ENCODE measurements at places on chromosomes 6 and 20. TPM values are rescaled to one million over a fixed set of nuclear protein-coding genes. Genes with fewer than 3 reads are reported as not detected.

- no peak for DNase-seq
These were observed 19.2 kb downstream of the HMGN3 start for GRCh38 chr6:79215213-79215824.

DNA sequence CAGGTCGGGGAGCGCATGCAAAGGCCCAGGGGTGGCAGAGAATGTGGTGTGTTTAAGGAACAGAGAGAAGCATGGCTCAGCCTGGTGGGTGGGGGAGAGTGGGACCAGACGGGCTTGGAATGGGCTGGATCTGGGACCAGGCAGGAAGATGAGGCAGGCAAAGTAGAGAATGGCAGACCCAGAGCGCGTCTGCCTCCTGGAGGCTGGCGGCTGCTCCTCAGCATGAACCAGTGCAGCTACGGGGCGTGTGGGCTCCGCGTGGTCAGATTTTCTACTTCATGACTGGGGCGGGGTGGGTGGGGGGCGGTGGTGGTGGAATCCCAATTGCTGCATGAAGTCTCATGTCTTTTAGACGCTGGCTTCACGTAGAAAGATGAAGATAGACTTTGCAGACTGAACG, 135.6 kb downstream of the TFAP2C start:
- DNase-seq: no peak

- no peak for DNase-seq
These were observed 23.3 kb downstream of the NQO2 start for GRCh38 chr6:3022765-3023662.

DNA sequence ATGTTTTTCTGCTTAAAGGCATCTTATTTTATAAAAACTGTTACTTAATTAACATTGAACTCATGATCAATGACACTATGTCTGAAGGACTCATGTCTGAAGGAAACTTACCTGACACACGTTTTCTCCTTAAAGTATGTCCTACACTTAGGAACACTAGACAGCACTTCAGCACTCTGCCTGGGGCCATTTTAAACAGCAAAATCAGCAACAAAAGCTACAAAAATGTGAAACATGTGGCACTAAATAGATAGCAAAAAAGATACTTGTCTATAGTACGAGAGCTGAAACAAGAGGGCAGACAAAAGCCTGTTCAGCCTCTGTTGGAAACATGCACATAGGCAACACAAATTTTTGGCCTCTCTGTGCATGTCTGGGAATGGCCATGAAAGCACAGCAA, 93.5 kb upstream of the TMEM30A start:
- DNase-seq: no peak

DNA sequence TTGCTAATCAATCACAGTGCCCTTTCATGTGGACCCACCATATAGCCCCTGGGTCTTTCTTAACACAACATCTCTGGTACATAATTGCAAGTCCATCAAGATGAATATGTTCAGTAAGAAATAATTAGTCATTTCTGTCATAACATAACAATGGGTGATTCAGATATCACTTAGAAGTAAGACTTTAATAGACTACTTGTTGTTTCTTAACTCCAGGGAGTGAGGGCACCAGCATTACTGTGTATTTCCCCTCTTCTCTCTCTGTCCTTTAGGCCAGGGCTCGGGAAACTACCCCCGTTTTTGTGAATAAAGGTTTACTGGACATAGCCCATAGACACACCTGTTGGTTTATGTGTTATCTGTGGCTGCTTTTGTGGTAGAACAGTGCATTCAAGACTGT, 123.5 kb downstream of the SLC24A3 start:
- no peak for DNase-seq

PDE7B gene
- total RNA-seq: 3.4 TPM

SYNDIG1 gene
- total RNA-seq: 0.94 TPM

SUMO4 gene
- total RNA-seq: 1.5 TPM

TRIM40 gene
- total RNA-seq: not detected

Data from osteocyte (in vitro differentiated cells).